Inflammatory macrophage treated with lipopolysaccharide for 4 hours (primary cell): ENCODE measurements at places on chromosomes 16 and 17.
A peak's percentile ranks its signal among the peaks of the same experiment; 100 is the strongest.

DNA sequence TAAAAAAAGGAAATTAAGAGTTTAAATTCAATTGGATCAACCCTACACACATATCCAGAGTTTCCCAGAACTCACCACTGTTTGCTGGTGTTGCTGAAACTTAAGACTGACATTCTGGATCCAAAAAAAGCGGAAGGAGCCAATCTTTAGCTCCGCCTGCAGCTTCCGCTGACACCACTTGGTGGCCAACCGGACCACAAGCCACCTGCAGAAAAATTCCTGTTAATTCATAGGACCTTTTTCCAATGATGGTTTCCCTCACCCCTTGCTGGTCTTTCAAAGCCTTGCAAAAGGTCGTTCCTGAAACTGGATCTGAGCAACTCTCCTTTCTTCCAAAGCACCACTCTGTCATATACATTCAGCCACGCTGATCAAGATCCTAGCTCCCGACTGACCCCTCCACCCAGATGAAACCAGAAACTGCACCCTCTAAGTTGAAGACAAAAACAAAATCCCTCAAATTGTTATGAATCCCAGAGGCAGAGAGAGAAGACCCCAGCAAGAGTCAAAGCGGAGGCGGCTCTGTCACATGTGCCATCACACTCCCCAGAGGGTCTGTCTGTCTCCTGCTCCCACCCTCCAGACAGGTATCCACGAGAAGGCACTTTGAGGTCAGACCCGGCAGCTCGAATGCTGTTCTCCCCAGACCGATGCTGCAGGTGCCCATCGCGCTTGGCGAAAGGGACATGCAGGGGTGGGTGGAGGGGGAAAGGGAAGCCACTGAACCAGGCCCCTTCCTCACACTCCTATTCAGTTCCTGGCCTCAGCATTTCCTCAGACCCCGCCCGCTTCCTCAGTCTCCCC lies 773 bp downstream of the BLTP2 start:
- DNase-seq = peak; percentile 79

DNA sequence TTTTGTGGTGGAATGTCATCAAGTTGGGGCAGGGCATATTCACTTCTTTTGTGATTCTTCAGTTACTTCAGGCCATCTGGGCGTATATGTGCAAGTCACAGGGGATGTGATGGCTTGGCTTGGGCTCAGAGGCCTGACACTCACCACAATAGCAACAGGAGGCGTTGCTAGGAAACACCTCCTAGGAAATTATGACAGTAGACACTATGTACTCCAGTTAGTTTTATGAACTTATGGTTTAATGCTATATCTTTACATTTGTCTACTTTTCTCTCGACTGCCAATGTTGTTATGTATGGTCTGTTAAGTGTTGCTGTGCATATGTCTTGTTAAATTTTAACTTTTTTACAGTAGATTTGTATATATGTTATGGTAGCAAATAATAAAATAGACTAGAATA lies 788.7 kb upstream of the GOT2 start:
- DNase-seq = no peak

DNA sequence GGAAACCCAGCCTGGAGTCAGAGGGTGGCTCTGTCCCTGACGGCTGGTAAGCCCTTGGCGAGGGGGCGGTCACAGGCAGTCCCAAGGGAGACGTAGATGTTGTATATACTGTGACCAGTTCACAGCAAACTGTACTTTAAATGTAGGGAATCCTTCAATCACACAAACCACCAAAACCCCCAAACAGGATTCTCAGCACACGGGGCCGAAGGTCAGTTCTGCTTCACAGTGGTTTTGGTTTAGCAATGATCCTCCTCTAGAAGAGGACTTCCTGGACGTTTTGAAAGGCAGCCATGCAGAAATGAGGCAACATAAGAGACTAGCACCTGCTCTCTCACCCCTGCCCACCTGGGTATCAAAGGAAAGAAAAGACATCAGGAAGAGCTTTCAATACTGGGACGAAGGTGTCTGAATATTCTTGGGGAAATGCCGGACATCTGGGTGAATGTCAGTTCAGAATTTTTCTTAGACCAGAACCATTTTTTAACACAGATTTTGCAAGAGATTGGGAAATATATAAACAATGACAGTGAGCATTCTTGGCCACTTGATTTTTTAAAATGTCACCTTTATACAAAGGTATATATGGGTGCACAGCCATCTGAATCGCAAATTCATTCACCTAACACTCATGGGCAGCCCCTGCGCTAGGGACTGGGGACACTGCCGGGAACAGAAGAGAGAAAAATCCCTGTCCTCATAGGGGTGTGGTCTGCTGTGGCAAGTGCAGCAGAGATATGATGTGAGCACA lies 74.2 kb downstream of the CRISPLD2 start:
- DNase-seq = peak; percentile 81

DNA sequence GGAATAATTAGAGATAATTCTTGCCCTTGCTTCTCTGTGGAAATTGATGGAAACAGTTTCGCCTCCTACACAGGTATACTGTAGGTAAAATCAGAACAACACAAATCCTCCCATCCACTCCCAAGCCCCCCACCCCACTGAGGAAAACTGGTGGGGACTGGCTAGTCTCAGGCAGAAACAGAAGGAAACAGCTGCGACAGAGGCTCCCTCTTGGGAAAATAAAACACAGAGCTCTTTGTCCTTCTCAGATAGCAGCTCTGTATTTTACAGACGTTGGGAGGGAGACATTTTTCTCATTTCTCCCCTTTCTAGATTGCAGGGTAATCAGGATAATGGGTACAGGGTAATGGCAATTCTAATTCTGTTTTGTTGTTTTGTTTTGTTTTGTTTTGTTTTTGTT lies 1.1 kb downstream of the SLFN13 start:
- no peak for DNase-seq

DNA sequence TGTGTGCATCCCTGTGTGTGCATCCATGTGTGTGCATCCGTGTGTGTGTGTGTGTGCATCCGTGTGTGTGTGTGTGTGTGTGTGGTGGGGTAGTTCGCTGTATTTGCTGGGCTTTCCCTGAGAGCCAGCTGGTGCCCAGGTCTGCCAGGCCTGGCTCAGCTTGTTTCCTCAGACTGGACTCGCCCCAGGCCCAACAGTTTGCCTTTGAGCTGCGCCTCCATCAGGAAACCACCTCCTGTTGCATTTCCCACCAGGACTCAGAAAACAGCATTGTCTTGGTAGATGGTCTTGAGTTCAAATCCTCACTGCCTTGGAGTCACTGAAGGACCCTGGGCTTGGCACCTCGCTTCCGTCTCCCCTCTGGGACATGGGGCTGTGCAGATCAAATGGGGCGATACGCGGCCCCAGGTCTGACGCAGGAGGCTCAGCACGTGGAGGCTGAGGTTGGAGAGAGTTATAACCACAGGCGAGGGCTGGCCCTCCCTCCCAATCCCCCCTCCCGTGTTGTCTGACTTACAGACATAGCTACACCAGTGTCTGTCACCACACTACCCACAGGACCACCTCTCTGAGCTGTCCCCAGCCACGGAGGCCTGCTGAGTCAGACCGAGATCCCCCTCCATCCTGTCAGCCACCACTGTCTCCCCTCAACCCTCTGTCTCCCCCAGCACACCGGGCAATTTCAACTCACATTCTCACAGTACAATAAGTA lies 4.7 kb downstream of the ITGAE start:
- DNase-seq = no peak

DNA sequence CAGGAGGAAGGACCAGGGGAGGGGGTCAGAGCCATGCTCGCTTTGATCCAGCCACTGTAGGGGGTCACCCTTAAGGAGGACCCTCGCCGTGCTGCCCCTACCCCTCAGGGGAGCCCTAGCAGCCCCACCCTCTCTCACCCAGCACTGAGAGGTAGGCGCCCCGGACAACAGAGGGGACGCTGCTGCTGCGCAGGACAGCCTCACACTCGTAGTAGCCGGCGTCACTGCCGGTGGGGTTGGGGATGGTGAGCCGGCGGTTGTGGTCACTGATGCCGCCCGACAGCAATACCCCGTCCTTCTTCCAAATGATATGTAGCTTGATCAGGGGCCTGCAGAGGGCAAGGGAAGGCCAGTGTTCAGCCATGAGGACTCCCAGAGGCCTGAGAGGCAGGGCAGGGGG lies 126.0 kb upstream of the CDC42EP4 start:
- DNase-seq = no peak

DNA sequence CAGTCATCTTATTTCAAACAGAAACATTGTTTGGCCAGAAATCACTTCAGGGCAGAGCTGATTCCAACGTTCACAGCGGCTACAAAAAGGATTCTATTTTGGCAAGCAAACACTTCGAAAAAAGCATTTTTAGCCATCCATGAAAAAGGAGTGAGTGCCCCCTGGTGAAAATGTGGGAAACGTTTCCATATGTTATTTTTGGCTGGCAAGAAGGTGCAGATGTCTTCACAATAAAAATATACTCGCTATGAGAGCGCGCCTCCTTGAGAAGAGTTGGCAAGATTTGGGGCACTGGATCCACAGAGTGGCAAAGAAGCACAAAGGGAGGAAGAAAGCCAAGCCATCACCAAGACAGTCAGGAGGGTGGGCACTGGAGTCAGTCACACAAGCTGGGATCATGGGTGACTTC lies 191.1 kb downstream of the CHD9NB start:
- peak; percentile 2 for DNase-seq

DNA sequence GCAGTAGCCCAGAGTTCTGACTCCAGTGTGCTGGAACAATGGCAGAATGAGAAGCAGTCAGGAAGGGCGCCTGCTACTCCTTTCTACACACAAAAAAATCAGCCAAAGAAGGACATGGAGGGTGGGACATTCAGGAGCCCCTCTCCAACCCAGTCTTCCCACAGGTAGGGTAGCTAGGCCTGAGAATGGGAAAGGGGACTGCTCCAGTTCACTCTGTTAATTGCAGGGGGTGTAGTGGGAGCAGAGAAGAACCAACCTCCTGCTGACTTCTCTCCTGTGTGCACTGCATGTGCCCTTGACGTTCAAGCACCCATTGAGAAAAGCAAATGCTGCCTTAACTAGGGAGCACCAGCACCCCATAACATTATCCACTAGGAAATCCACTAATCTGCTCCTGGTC lies 119.1 kb upstream of the IRX6 start:
- DNase-seq = no peak

DNA sequence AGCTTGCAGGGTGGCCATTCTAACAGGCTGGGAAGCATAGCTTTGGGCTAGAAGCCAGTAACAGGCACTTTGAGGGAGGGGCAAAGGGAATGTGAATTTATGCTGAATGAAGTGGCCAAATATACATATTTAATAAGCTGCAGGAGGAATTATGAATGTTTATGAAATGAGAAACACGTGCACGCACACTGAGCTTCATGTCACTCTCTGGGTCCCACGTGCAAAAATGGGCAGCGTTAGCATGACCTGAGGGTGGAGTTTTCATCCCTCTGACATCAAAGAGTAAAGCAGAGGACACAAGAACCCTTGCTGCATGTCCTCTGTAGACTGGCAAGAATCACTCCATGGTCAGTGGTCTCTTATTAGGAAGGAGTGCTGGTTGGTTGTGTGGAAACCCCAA lies 337.0 kb downstream of the UTP18 start:
- DNase-seq = no peak

- no peak for DNase-seq
These were observed 16.4 kb downstream of the CDH5 start for GRCh38 chr16:66382966-66383299.

DNA sequence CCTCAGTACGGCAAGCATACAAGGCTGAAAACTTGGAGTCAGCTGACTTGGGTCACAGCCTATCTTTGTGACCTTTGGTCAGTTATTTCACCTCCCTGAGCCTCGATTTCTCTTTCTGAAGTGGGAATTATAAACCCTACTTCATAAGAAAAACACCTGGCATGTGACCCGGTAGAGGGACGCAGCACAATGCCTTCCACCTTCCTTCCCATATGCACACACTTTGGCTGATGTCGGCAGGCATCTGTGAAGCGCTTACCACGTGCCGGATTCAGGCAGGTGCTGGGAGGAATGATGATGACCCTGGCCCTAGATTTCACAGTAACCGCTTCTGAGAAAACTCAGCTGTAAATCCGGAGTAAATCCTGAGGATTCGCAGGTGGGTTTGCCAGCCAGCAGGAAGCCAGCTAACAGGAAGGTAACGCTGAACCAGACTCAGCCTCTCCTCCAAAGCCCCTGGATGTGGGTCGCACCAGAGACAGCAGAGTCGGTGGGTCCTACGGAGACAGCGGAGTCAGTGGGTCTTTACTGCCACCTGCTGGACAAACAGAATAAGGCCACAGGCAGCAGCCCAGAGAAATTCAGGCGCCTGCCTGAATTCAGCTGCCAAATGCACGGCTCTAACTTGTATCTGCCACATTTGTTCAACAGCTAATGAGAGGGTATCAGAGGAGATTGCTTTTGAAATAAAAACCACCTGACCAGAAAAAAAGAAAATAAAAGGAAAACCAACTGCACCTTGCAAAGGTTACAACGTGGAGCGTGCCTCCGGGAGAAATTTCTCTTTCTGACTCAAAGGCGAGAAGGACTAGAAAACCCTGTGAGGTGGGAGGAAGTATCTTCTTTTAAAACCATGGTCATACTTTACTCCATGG lies 16.6 kb downstream of the COPRS start:
- DNase-seq = peak; percentile 58

DNA sequence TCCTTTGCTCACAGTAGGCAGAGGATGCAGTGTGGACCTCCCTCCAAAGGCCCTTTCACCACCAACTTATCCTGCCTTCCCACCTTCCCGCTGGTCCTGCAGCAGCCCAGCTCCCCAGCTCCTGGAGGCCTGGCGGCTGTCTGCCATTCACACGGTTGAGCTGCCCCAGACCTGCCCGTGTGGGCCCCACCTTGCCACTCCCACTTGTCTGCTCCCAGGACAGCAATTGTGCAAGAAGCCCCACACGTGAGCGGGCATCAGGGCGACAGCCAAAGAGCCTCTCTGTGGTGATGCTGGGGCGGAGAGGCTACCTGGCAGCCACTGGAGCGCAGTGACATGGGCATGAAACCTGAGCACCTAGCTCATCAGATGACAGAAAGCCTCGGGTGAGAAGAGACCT lies 248.6 kb upstream of the MAF start:
- DNase-seq = no peak

DNA sequence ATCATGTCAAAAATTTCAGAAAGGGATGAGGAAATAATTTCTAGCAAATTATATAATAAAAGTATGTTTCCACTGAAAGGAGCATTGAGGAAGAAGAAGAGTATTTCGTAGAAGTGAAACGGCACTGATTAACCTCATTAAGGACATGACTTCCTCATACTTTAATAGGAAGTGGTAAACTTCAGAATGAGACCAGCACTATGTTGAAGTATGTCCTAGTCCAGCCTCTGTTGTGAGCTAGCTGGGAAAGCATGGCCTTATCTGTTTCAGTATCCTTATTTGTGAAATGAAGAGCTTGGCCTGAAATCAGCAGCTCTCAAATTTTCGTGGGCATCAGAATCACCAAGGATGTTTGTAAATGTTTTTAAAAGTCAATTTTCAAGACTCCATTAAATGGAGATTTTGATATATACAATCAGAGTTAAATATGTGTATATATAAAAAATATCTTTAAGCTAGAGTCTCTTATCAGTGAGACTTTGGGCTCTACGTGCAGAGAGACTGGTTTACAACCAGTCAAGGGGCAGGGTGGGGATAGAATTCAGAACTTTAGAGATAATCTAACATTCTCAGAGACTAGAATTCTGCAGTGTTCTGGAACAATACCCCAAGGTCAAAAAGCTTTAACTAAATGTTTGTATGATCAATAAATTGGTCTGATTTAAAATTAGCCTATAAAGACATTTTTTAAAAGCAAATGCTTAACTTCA lies 365.4 kb downstream of the CDH13 start:
- no peak for DNase-seq
